ENCODE measurements at places on chromosomes 1 and 21.
A peak's percentile ranks its signal among the peaks of the same experiment; 100 is the strongest.

- DNase-seq, result peak; percentile 64
These were observed 2.8 kb upstream of the CD1D start for GRCh38 chr1:158177700-158178450.

DNA sequence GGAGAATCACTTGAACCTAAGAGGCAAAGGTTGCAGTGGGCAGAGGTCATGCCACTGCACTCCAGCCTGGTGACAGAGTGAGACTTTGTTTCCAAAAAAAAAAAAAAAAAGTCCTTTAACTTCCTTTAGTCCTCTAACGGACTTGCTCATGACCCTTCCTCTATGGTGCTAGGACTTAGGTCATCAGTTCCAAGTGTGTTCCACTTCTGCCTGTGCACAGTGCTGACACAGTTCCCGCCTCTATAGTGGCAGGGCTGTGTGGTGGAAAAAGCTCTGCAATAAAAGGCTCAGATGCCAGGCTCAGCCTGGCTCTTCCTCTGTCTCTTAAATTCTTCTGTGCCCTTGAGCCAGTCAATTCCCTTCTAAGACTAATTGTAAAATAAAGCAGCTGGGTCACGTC, 22.0 kb downstream of the CC2D1B start:
- no peak for DNase-seq

- DNase-seq, result no peak
These were observed 2.2 kb downstream of the TENT5B start for GRCh38 chr1:27010226-27010994.

DNA sequence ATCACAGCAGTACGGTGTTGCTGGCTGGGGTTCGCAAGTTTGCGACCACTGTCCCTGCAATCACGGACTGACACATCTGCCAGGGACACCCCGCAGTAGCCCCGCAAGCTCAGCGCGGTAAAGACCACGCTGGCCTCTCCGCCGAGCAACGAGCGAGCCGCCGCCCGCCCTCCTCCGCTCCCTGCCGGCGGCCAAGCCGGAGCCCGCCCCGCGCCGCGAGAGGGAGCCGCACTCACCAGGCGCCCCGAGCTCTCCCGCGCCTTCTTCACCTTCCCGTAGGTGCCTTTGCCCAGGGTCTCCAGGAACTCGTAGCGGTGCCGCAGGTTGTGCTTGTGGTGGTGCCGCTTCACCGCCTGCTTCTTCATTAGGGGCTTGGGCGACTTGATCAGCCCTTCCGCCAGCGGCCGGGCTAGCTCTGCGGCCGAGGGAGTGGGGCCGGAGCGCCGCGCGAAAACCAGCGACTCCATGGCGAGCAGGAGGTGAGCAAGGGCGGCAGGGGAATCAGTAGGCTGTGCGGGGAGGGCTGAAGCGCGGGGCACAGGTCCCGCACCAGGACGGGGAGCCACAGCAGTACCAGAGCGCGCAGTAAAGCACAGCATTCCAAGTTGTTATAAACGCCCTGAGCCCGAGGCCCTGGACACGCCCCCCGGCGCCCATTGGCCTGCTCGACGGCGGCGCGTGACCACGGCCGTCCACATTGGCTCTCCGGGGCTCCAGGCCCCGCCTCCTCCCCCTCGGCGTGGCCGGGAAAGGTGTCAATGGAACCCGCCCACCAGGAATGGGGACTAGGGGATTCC, at the start of gene NUAK2:
TSS of gene NUAK2 (minus strand) at position 584 of the 797 bp plus-strand sequence. CDS start at position 467, 117 bp downstream.
- peak; percentile 73 for DNase-seq

DNA sequence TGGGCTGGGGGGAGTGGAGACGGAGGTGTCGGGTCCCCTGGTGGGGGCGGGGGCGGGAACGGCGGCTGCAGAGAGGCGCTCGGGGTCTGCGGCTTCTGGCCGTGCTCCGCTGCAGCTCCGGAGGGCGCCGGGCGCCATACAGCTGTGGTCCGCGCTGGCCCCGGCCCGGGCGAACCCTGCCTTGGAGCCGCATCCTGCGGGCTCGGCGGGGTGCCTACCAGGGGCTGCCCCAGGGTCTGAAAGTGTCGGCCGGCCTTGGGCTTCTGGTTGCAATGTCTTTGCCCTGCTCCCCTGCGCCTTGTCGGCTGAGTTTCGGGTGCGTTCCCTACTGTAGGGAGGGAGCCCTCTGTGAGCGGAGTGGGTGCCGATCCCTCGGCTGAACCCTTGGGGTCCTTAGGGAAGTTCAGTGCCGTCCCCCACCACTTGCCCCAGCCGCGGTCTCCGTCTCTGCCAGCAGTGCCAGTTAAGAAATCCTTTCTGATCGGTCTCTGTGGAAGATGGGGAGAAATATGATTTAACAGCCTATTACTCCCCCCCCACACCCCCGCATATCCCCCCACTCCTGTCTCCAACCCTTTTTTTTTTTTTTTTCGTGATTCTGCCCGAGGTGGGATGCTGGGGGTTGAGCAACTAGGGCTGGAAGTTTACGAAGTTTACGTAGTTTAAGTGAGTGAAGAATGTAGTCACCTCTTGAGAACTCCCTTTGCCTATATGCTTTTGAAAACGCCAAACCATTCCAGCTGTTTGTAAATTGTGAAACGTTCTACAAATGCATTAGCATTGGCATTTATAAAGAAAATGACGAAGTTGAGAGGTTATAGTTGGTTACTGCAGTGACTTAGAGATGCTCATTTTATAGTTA, 588 bp downstream of the NEXN start:
- peak; percentile 61 for DNase-seq

Data from LHCN-M2 (cell line).